Osteocyte (in vitro differentiated cells): ENCODE measurements at places on chromosomes 7 and 10.

- no peaks in the 10 kb centered on the region for H3K36me3 ChIP-seq
- no peak overlapping the region for H3K27ac ChIP-seq
- DNase-seq: no peak
- no peaks in the 10 kb centered on the region for H3K27me3 ChIP-seq
- no peak overlapping the region for H3K4me3 ChIP-seq
- H3K4me1 ChIP-seq: peaks cover 15% of the 10 kb centered on the region
Observed at GRCh38 chr10:51892965-51893658, 193.7 kb upstream of the CSTF2T start.

DNA sequence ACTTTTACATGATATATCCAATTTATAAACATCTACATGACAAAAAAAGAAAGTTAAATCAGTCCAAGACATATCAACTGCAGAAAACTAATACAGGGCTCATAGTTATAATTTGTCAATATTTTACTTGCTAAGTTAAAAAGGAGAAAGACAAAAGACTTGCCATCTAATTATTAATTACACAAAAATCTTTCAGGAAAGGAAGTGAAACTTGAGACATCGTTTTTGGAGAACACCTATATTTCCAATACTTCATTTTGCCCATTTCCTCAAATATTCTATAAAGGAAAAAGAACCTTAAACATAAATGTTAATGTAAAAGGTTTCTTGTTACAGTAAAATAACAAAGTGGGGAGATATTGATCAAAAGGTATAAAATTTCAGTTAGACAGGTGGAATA is 148.7 kb downstream of the CACNA2D1 start:
- DNase-seq: no peak
- no peaks in the 10 kb centered on the region for H3K27me3 ChIP-seq
- H3K27ac ChIP-seq: no peak overlapping the region
- H3K4me1 ChIP-seq: peaks cover 8% of the 10 kb centered on the region
- H3K36me3 ChIP-seq: peaks cover 2% of the 10 kb centered on the region
- H3K4me3 ChIP-seq: no peak overlapping the region

GRCh38 chr7:21020667-21021066 is 234.0 kb upstream of the SP8 start:
- no peaks in the 10 kb centered on the region for H3K4me1 ChIP-seq
- H3K27ac ChIP-seq: no peak overlapping the region
- DNase-seq: no peak
- no peaks in the 10 kb centered on the region for H3K36me3 ChIP-seq
- H3K27me3 ChIP-seq: no peaks in the 10 kb centered on the region
- no peak overlapping the region for H3K4me3 ChIP-seq

- H3K4me1 ChIP-seq: peaks cover 15% of the 10 kb centered on the region
- H3K36me3 ChIP-seq: no peaks in the 10 kb centered on the region
- H3K27me3 ChIP-seq: no peaks in the 10 kb centered on the region
- DNase-seq: no peak
- peak overlapping the region; percentile 84 for H3K27ac ChIP-seq
Observed at GRCh38 chr10:132699411-132700155, 86.4 kb downstream of the NKX6-2 start.

GRCh38 chr7:132500727-132501440 is 75.4 kb downstream of the PLXNA4 start:
- no peak overlapping the region for H3K27ac ChIP-seq
- DNase-seq: no peak
- no peaks in the 10 kb centered on the region for H3K27me3 ChIP-seq
- H3K4me1 ChIP-seq: peaks cover 10% of the 10 kb centered on the region
- peaks cover 20% of the 10 kb centered on the region for H3K36me3 ChIP-seq

GRCh38 chr10:1464881-1465417 is 272.4 kb downstream of the ADARB2 start:
- H3K27me3 ChIP-seq: peaks cover 1% of the 10 kb centered on the region
- H3K27ac ChIP-seq: no peak overlapping the region
- H3K36me3 ChIP-seq: no peaks in the 10 kb centered on the region
- no peak overlapping the region for H3K4me3 ChIP-seq
- DNase-seq: no peak
- peaks cover 16% of the 10 kb centered on the region for H3K4me1 ChIP-seq

- peaks cover 14% of the 10 kb centered on the region for H3K36me3 ChIP-seq
- no peak for DNase-seq
- peaks cover 61% of the 10 kb centered on the region for H3K4me1 ChIP-seq
- no peak overlapping the region for H3K4me3 ChIP-seq
- H3K27me3 ChIP-seq: no peaks in the 10 kb centered on the region
Observed at GRCh38 chr7:130398526-130399090, 18.3 kb downstream of the CPA1 start.

DNA sequence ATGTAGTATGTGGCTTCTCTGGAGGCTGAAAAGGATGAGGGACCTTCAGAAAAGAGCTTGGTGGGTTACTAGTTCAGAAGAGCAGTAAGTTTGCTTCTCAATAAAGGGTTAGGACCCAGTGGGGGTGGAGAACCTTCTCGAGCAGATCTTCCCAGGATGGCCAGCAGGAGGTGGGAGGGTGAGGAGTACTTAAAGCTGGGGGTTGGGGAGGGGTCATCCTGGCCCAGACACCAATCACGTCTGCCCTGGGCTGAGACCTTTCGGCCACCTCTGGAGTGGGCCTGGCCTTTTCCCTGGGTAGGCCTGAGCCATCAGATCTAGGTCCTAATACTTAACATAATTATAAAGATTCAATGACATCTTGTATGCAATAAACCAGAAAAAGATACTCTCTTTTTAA is 149.0 kb upstream of the TCF7L2 start:
- H3K4me1 ChIP-seq: no peaks in the 10 kb centered on the region
- H3K27ac ChIP-seq: no peak overlapping the region
- H3K4me3 ChIP-seq: no peak overlapping the region
- no peaks in the 10 kb centered on the region for H3K36me3 ChIP-seq
- DNase-seq: peak; percentile 48

DNA sequence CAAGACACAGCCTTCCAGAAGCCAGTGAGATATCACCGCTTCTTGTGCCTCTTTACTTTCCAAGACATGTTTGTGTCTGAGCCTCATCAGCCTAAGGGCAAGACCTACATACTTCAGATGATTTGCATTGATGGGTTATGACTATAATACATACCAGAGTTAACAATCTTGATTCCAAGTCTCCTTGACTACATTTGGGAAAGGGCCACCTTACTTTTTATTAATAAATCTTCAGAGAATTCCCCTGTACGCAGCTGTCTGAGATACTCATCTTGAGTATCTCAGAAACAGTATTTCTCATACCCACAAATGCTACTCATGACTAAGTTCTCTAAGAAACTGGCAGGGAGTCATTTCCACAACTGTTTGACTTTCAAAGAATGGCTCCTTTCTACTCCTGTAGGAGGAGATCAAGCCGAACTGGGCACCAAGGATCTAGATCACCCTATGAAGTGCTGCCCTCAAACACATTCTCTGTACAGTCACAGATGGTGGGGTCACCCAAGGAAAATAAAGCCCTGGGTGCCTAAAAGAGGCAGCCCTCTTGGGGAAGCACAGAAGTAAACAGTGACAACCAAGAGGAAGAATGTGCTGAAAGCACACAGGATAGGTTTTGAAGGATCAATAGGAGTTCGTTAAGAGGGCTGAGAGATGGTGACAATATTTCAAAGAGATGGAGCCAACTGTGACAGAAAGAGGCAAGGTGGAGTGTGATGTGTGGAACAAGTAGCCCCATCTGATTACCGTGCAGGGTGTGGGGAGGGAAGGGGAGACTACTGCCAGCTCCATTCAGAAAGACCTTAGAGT is 138.9 kb downstream of the JAZF1 start:
- peak overlapping the region; percentile 87 for H3K27ac ChIP-seq
- no peak for DNase-seq
- peaks cover 60% of the 10 kb centered on the region for H3K4me1 ChIP-seq
- H3K36me3 ChIP-seq: no peaks in the 10 kb centered on the region

DNA sequence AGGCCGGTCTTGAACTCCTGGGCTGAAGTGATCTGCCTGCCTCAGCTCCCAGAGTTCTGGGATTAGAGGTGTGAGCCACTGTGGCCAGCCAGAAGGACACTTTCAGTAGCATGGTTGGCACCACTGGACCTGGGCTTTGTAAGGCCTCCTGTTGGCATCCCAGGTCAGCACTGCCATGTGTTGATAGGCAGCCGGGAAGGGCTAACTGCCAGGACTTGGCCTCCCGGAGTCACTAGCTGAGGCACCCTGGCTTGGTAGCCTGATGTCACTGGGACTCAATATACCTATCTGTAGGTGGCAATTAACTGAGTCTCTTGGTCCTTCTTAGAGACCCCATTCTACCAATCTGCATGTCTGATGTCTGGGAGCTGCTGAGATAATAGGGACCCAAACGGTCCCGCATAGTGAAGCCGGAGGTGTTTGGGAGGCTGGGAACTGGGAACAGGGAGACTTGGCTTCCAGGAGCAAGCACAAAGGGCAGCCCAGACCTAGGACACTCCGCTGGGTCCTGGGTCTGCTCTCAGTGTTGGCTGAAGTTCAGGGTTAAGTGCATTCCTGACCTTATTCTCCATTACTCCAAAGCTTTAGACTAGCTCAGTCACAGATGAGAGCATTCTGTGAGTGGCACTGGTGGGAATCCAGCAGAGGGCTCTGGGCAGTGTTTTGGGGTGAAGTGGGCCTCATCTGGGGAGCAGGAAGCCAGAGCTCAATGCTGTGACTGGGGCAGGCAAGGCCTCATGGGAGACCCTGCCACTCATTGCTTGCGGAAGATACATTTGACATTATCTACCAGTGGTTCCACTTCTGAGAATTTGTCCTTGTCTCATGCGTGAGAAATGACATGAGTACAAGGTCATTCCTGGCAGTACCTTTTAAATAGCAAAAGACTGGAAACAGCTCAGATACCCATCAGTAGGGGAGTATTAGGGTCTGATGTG is 2.7 kb downstream of the LHPP start:
- no peaks in the 10 kb centered on the region for H3K27me3 ChIP-seq
- peaks cover 8% of the 10 kb centered on the region for H3K4me1 ChIP-seq
- no peak overlapping the region for H3K27ac ChIP-seq
- no peaks in the 10 kb centered on the region for H3K36me3 ChIP-seq

- H3K4me1 ChIP-seq: peaks cover 9% of the 10 kb centered on the region
- no peak overlapping the region for H3K27ac ChIP-seq
- no peak overlapping the region for H3K4me3 ChIP-seq
- H3K27me3 ChIP-seq: no peaks in the 10 kb centered on the region
- peaks cover 31% of the 10 kb centered on the region for H3K36me3 ChIP-seq
- DNase-seq: no peak
Observed at GRCh38 chr10:239109-239508, 103.9 kb downstream of the ZMYND11 start.

DNA sequence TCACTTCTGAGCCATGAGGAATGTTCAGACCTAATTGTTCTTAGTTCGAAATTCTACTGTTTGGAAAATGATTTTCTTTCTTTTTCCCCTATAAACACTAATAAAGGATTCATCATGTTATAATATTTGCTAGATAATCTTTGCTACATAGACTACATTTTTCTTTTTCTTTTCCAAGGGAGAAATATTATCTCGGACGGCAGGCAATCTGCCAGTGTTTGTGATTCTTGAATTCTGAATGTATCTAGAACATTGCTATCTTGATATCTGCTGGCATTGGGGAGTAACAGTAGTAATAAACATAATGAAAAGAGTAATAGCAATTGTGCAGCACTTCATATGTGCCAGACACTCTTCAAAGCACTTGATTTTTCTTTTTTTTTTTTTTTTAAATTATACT is 107.7 kb upstream of the ZNF32 start:
- no peak overlapping the region for H3K4me3 ChIP-seq
- peaks cover 17% of the 10 kb centered on the region for H3K4me1 ChIP-seq
- H3K36me3 ChIP-seq: no peaks in the 10 kb centered on the region

- H3K36me3 ChIP-seq: no peaks in the 10 kb centered on the region
- peaks cover 21% of the 10 kb centered on the region for H3K27me3 ChIP-seq
- no peak for DNase-seq
- H3K4me3 ChIP-seq: no peak overlapping the region
- H3K27ac ChIP-seq: no peak overlapping the region
Observed at GRCh38 chr7:156650042-156650441, 9.5 kb downstream of the RNF32 start.

- H3K36me3 ChIP-seq: no peaks in the 10 kb centered on the region
- H3K4me3 ChIP-seq: no peak overlapping the region
- H3K4me1 ChIP-seq: no peaks in the 10 kb centered on the region
Observed at GRCh38 chr10:70942725-70943124, 54.4 kb upstream of the PCBD1 start.

GRCh38 chr10:96691761-96692160 is 28.6 kb downstream of the PIK3AP1 start:
- no peak for DNase-seq
- no peaks in the 10 kb centered on the region for H3K36me3 ChIP-seq
- H3K27me3 ChIP-seq: peaks cover 5% of the 10 kb centered on the region
- no peak overlapping the region for H3K27ac ChIP-seq
- peaks cover 2% of the 10 kb centered on the region for H3K4me1 ChIP-seq
- no peak overlapping the region for H3K4me3 ChIP-seq

DNA sequence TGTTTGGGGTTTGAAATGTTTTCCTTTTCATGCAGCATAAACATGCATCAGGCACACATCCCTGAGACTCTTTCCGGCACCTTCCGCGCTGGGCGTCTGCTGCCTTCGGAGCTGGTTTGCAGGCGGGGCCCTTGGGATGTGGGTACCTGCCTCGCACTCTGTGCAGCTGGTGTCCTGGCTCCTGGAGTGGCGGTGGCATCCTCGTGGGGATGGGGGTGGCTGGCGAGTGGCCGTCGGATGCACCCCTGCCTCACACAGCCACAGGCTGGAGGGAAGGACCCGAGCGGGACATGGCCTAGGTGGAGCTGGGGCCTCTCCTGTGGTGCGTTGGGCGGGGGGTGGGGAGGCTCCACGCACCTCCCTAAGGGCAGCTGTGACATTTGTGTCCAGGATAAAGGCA is 68.5 kb upstream of the ADGRA1 start:
- H3K27ac ChIP-seq: no peak overlapping the region
- H3K36me3 ChIP-seq: no peaks in the 10 kb centered on the region

- H3K27ac ChIP-seq: no peak overlapping the region
- H3K4me3 ChIP-seq: no peak overlapping the region
- DNase-seq: no peak
- no peaks in the 10 kb centered on the region for H3K36me3 ChIP-seq
- H3K4me1 ChIP-seq: peaks cover 2% of the 10 kb centered on the region
Observed at GRCh38 chr7:129263168-129263567, 38.3 kb downstream of the AHCYL2 start.

DNA sequence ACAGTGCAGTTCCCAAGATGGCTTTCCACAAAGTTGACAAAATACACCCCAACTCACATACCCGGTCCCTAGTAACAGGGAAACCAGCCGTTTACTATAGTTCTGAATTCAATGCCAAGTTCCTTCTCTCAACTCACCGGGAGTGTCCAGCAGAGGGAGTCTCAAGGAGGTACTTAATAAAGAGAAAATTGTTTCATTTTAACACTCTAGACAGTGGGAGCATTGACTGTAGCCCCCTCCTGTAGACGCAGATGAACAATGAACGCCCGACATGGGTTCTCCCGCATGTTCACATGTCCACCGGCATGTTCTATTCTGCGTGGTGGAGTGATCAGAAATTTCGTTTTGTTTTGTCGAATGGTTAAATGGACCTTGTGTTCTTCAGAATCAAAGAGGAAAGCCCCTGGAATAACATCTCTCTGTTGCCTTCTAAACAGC is 1.9 kb downstream of the HIPK2 start:
- no peaks in the 10 kb centered on the region for H3K27me3 ChIP-seq
- peak overlapping the region; percentile 97 for H3K27ac ChIP-seq
- peak overlapping the region; percentile 98 for H3K4me3 ChIP-seq
- H3K36me3 ChIP-seq: no peaks in the 10 kb centered on the region
- no peak for DNase-seq
